Mesothelial cell of epicardium (in vitro differentiated cells): ENCODE measurements at places on chromosomes 13 and 19.

- no peak for DNase-seq
Measured at GRCh38 chr19:30004403-30004802, 62.4 kb downstream of the URI1 start.

- peak; percentile 91 for DNase-seq
Measured at GRCh38 chr19:984165-984967, at the start of gene WDR18. WDR18 (plus strand) TSS chr19:984345; CDS start chr19:984354, 9 bp downstream.

GRCh38 chr13:46894568-46894967 lies 2.3 kb downstream of the HTR2A start:
- no peak for DNase-seq

- no peak for DNase-seq
Measured at GRCh38 chr19:41533671-41534215, 42.2 kb upstream of the CEACAM21 start.

DNA sequence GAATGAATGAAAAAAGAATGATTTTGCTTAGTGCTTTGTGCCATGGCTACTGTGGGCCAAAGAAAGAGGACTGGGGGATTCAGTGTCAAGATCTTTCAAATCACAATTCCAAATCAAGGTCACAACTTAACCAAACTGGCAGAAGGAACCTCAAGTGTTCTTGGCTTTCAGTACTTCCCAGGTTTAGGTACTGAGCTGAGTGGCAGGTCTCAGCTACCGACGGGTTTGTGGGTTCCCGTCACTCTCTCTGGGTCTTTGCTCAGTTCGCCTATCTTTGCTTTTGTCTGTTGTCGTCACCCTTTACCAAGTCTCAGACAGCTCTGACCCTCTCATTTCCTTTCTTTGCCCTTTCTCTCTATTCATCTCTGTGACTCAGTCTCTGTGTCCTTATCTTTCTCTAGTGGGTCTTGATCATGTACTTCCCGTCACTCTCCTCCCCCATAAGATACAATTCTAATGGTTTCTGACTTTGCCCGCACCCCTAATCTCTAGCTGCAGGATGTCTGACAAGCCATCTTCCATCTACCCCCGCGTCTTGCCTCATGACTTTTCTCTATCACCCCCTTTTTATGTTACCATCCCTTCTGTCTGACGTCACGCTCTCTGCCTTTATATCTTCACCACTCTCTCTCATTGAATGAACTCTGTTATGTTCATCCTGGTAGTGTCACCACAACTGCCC lies 33.3 kb upstream of the LRRC4B start:
- DNase-seq = no peak

DNA sequence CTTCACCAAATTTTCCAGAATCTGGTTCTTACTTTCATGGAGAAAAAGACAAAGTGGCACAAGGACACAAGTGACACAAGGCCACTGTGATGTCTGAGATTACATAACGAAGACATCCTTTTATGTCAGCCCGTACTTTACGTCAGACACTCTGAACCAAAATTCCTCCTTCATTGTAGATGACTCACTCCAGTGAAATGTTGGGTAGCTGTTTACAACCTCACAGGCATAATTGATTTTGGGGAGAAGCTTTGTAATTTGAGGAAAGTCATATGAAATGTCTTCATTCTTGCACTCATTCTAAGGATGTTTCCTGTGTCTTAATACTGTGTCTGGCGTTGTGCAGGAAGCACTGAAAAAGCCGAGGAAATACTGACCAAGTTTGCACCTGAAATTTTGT lies 20.0 kb upstream of the LGALS14 start:
- DNase-seq = no peak

DNA sequence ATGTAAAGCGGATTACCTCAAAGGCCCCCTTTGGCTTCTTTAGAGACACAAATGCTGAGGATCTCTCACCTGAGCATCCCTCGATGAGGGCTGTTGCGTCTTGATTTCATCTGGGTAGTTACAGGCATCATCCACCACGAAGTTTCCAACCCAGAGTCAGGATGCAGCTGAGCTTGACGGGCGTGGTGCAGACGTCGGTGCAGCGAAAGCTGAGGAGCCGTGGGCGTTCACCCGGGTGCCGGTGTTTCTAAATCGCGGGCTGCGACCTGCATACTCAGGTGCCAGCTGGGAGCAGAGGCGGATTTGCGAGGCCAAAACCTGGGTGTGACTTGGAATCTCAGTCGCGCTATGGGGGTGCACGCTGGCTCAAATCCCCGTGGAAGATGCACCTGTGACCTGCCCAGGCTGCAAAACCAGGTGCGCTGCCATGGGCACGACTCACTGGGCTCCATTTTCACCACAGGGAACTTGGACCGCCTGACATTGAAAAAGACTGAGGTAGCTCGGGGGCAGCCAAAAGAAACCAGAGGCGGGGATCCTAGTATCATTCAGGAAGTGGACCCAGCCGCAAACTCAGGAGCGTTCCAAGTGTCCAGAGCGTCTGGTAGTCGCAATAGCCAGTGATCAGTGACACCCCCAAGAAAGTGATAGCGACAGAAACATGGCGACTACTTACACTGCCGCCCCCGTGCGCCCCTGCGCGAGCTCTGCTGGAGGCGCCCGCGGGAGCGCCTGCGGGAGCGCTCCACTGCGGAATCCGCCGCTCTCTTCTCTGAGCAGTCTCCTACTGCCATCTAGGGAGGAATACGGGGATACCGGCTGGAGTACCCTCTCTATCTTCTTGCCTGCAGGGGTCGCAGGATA lies 36.4 kb upstream of the IGFL4 start:
- peak; percentile 82 for DNase-seq

- DNase-seq = no peak
Measured at GRCh38 chr13:74424455-74424854, 290.3 kb upstream of the KLF12 start.

- no peak for DNase-seq
Measured at GRCh38 chr13:21100994-21101757, 39.8 kb upstream of the LATS2 start.

- no peak for DNase-seq
Measured at GRCh38 chr19:13153569-13154240, 3.5 kb downstream of the IER2 start.

GRCh38 chr13:114114006-114114640 lies 18.3 kb downstream of the RASA3 start:
- no peak for DNase-seq

- no peak for DNase-seq
Measured at GRCh38 chr13:93307651-93308050, 81.0 kb downstream of the GPC6 start.

- DNase-seq = no peak
Measured at GRCh38 chr19:9842834-9843625, 7.9 kb downstream of the PIN1 start.

DNA sequence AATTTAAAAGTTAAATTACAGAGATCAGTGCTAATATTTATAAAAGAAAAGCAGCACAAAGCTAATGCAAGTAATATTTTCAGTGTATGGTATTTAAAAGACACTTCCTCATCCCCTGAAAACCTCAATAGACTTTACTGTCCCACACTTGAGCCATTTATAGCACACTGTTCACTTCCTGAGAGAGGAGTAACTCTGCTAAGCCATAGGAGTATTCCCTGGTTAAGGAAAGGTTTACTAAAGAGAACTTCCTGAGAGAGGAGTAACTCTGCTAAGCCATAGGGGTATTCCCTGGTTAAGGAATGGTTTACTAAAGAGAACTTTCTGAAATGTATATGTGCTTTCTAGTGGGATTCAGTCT lies 159.4 kb downstream of the NHLRC3 start:
- no peak for DNase-seq

- no peak for DNase-seq
Measured at GRCh38 chr13:36414461-36414860, 17.8 kb upstream of the CCNA1 start.

- no peak for DNase-seq
Measured at GRCh38 chr13:32863596-32863995, 152.6 kb upstream of the KL start.

DNA sequence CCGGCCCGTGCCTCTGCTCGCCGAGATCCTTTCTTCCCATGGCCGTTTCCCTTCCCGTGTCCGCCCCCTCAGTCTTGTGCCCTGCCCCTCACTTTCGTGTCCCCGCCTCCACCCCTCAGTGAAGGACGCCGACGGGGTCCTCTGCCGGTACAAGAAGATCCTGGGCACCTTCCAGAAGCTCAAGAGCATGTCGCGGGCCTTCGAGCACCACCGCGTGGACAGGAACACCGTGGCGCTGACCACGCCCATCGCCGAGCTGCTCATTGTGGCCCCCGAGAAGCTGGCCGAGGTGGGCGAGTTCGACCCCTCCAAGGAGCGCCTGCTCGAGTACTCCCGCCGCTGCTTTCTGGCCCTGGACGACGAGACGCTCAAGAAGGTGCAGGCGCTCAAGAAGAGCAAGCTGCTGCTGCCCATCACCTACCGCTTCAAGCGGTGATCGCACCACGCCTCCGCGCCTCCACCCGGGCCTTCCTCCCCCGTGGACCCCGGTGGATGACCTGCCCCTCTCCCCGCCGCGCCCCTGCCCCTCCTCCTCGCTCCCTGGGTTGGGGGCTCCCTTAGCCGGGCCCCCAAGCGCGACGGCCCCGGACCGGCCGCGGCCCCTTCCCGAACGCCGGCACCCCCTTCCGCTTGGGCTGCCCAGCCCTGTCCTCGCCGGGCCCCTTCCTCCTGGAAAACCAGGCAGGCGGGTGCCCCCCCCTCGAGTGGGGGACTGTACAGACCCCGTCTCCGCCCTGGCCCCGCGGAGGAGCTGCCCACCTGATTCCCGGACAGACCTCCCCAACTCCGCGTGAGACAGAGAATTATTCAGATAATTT lies 2.3 kb upstream of the U2AF2 start:
- DNase-seq = no peak

GRCh38 chr13:112074139-112074865 lies 7.4 kb downstream of the SOX1 start:
- DNase-seq = no peak

- no peak for DNase-seq
Measured at GRCh38 chr19:14147797-14148605, 11.6 kb upstream of the ASF1B start.

GRCh38 chr13:59487883-59488282 lies 675.8 kb downstream of the DIAPH3 start:
- DNase-seq = no peak

GRCh38 chr19:44765033-44765948 lies 12.4 kb upstream of the CBLC start:
- no peak for DNase-seq

DNA sequence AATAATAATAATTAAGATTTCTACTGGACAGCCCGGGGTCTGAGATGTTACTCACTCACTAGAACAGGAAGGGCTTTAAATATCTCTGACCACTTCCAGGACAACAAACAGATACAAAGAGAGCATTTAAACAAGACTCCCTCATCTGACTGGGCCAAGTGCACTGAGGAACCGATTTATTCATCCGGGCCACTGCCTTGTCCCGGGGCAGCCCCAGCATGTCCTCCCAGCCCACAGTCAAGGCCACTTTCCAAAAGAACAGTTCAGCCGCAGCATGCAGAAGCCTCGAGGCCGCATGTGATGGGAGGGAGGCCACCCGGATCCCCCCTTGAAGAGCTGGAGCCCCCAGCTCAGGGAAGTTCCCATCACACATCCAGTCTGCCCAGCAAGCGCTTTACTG lies 30.5 kb downstream of the MLLT1 start:
- DNase-seq = no peak

- peak; percentile 44 for DNase-seq
Measured at GRCh38 chr19:39342647-39343305, 555 bp downstream of the SAMD4B start.

- DNase-seq = no peak
Measured at GRCh38 chr13:86882107-86882506, 789.1 kb upstream of the SLITRK5 start.

- DNase-seq = no peak
Measured at GRCh38 chr13:41152005-41152404, 19.4 kb upstream of the KBTBD6 start.

- no peak for DNase-seq
Measured at GRCh38 chr13:80336370-80336769, 4.6 kb downstream of the SPRY2 start.
